CD4-positive, alpha-beta T cell treated with Interferon alpha-2 for 1 hour (primary cell): ENCODE measurements at places on chromosomes 1 and 21.

DNA sequence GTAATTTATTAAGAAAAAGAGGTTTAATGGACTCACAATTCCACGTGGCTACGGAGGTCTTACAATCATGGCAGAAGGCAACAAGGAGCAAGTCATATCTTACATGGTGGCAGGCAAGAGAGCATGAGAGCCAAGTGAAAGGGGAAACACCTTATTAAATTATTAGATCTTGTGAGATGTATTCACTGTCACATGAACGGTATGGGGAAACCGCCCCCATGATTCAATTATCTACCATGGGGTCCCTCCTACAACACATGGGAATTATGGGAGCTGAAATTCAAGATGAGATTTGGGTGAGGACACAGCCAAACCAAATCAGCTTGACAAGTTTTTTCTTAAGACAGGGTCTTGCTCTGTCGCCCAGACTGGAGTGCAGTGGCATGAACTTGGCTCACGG, 14.3 kb downstream of the DAP3 start:
- no peak for DNase-seq

GRCh38 chr1:195577748-195578147, 1030.5 kb downstream of the KCNT2 start:
- no peak for DNase-seq

GRCh38 chr1:153698923-153699714, 20.6 kb downstream of the NPR1 start:
- DNase-seq = no peak

DNA sequence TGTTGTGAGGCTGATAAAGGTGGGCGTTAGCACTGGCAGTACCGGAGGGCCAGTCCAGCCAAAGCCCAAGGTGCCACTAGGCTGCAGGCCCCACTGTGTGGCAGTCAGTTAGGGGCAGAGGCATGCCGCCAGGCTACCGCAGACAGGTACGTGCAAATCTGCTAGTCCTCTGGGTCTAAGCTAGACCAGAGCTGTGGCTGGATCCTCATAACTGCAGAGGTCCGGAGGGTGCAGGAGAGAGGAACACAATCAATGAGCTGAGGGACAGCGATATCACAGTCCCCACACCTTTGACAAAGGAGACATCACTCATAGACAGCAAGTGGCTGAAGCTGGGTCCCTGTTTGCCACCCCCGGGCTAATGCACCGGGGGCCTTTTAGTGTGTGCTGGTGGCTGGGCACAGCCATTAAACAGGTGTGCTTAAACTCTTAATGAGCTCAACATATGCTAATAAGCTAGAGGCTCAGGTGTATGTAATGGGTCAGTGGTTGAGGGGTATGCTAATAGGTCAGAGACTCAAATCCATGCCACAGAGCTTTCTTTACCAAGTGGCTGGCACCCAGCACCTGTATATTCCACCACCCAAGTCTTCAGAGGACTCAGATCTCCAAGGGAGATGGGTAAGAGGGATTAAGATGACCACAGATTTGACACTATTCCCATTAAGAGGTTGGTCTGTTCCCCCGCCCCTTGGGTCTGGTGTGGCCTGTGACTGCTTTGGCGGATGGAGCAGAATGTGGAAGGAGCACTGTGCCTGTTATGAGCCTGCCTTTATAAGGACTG, 82.0 kb downstream of the GLIS1 start:
- no peak for DNase-seq

- no peak for DNase-seq
Measured at GRCh38 chr1:225462714-225463574, 35.1 kb upstream of the LBR start.

DNA sequence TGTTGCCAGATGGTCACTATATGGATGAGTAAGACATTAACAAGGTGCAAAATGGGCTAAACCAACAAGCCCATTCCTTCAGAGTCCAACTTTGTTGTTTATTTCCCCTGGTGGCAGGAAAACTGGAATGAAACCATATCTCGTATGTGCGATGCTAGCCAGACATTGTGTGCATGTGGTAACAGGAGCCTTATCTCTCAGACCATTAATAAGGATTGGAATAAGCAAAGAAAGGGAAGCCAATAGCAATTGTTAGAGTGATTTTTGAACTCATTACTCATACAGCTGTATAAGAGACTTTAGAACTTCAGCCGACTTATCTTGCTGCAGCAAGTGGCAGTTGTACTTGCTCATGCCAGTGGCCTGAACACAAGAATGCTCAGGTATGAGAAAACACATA, 30.0 kb upstream of the HMCN1 start:
- no peak for DNase-seq
